MCF 10A (cell line): ENCODE measurements at places on chromosomes 13 and 19. TPM values are rescaled to one million over a fixed set of nuclear protein-coding genes. Genes with fewer than 3 reads are reported as not detected.

CYP4F8 gene
- not detected in 2 replicates for total RNA-seq

GRCh38 chr19:1267477-1268225 lies 1.5 kb upstream of the CIRBP start:
- H3K27me3 ChIP-seq = no peaks in the 10 kb centered on the region
- no peak for DNase-seq
- H3K4me1 ChIP-seq = peaks cover 31% of the 10 kb centered on the region
- H3K36me3 ChIP-seq = peaks cover 45% of the 10 kb centered on the region

DNA sequence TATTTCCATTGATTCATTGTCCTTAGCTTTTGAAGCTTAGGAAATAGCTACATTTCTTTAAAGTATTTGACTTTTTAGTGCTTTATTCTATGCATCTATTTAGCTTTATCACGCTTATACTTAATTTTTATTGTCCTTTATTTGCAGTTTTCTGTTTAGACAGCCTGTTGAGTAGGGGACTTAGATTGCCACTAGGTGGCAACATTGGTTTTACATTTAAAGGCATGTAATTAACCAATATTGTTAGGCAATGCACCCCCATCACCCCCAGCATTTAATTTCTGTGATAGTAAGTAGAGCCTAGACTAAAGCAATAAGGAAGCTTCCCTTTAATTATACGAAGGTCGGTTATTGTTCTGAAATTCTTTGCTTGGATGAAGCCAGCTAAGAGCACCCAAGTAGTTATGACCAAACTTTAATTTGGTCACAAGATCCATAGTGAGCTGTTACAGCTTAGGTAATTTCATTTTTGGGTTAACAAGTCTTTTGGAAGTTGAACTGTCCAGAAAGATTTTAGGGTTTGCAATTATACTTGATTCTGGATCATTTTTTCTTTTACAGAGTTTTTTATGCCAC lies 36.5 kb downstream of the B3GLCT start:
- H3K27ac ChIP-seq = no peak overlapping the region
- peak; percentile 53 for DNase-seq
- no peaks in the 10 kb centered on the region for H3K4me1 ChIP-seq
- no peaks in the 10 kb centered on the region for H3K27me3 ChIP-seq
- no peaks in the 10 kb centered on the region for H3K36me3 ChIP-seq

GRCh38 chr13:22740264-22740663 lies 440.5 kb upstream of the SGCG start:
- H3K4me3 ChIP-seq = no peak overlapping the region
- no peak for DNase-seq
- no peaks in the 10 kb centered on the region for H3K36me3 ChIP-seq
- no peaks in the 10 kb centered on the region for H3K27me3 ChIP-seq
- no peaks in the 10 kb centered on the region for H3K4me1 ChIP-seq
